ENCODE measurements at places on chromosomes 5 and 9.

DNA sequence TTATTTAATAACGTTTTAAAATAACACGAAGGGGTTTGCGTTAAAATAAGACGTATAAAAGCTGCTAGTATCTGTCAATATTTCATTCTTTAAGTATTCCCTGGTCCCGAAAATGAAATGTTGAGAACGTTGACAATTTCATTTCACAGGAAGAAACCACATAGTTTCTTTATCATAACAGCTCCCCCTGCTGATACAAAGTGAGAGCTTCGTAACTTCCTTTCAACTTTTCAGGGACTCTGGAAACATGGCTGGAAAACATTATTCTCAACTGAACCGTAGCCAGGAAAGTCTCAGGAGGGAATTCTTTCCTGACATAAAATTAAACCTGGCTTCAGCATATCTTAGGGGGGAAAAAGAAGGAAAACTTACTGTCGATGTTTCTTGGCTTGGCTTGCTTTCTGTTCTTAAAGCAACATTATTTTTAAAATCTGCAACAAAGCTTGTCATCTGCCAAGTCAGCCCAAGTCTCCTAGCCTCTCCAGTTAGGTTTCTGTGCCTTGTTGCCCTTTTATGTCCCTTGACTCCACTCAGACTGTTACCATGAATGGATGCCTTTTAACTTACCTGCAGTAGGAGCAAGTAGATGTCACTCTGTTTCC, 122.9 kb upstream of the DAB2 start:
- DNase-seq, result peak; percentile 63

DNA sequence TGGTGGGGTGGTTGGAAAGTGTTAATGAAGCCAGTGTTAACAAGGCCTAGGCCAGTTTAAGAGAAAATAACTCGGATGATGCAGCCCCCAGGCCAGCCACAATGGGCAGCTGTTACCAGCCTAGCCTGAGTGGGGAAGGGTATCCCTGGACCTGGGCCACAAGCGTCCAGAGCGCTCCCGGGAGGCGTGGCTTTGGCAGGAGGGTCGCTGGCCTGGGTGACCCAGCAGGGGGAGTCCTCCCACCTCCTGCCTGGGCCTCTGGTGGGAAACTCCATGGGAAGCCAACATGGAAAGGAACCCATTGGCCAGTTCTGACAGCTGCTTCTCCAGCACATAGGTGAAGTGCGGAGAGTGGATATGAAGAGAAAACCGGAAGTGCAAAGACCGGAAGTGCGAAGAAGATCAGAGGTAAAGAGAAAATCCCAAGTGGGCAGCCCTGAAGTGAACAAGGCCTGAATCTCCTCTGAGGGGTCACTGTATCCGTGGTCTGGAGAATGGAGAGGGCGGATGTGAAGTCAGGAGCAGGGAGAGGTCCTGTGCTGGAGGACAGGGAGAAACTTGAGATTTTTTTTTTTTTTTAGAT, 79.0 kb downstream of the ADCY2 start:
- DNase-seq, result no peak

GRCh38 chr5:54243483-54244080, 66.8 kb downstream of the ARL15 start:
- DNase-seq, result no peak

DNA sequence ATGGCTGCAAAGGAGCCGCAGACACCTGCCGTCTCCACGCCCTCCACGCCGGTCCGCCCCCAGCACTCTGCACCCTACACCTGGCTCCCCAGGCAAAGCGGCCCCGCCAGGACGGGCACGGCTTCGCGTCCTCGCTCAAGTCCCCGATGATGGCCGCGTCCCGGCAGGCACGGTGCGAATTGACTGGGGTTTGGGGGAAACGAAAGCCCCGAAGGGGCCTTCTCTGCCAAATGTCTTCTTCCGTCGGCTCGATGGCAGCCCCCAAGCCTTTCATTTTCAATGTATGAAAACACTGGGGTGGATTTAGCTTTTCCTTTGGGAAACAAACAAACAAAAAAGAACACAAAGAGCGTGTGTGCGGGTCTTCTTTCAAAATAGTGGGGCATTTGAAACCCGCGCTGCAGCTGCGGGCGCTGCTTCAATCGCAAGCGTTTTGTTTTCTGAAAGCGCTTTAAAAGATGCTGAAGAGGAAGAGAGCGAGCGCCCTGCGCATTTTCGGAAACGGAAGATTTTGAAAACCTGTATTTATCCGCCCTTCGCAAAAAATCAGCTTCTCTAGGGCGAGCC, 160.0 kb downstream of the RMI1 start:
- DNase-seq, result no peak

GRCh38 chr5:77066823-77067442, 20.2 kb downstream of the ZBED3 start:
- peak; percentile 51 for DNase-seq

All from HS-5 (cell line).